Prostate gland (tissue), 2 donors: ENCODE measurements at places on chromosomes 3 and 15.

GRCh38 chr3:110588906-110589305 lies 482.7 kb upstream of the NECTIN3 start:
- no peak for DNase-seq

GRCh38 chr3:42387802-42388651 lies 22.4 kb downstream of the LYZL4 start:
- no peak for DNase-seq

DNA sequence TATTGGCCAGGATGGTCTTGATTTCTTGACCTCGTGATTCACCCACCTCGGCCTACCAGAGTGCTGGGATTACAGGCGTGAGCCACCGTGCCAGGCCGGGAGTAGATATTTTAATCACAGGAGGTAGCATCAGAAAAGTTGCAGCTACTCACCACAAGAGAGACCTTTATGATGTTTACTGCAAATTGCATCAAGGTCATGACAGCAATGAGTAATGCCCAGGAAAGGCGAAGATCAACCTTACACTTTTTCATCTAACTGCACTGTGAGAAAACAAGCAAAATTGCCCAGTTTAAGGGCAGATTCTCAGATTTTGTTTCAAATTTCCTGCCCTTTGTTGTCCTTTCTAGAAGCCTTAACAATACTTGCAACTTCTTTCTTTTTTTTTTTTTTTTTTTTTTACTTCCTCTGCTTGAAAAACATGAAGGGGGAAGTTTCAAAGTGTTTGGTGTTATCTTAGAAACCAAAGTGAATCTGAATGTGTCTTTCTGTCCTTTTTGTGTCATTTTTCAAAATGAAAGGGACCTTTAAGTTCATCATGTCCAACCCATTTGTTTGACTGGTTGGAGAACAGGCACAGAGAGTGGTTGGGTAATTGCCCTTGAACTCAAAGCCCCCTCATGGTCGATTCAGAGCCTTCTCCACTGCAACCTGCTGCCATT lies 25.0 kb downstream of the TGFBR2 start:
- no peak for DNase-seq

DNA sequence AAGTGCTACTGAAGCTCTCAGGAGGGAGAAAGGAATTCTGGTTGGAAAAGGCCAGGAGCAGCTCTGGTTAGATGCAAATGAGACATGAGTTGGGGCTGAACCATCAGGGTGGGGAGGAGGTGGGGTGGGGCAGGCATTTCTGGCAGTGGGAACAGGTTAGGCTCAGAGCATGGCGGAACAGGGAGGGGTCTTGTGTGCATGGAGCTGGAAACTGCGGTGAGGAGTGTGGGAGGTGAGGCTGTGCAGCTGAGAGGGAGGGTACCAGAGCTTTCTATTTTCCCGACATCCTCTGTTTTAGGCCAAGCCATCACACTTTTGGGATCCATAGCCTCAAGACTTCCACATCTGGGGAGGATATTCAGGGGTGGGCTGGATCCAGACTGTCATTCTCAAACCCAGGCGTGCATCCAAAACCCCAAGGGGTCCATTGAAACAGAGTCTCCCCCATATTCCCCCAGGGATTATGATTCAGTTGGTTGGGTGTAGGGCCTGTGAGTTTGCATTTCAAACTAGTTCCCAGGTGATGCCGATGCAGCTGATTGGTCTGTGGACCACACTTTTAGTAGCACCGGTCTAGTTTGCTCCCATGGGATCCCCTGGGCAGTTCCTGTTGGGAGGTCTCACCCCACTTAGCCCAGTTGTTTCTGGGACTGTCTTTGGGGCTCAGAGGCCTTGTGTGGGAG lies 100.9 kb upstream of the TLE3 start:
- no peak for DNase-seq

GRCh38 chr3:157859541-157859940 lies 246.7 kb downstream of the SHOX2 start:
- no peak for DNase-seq

DNA sequence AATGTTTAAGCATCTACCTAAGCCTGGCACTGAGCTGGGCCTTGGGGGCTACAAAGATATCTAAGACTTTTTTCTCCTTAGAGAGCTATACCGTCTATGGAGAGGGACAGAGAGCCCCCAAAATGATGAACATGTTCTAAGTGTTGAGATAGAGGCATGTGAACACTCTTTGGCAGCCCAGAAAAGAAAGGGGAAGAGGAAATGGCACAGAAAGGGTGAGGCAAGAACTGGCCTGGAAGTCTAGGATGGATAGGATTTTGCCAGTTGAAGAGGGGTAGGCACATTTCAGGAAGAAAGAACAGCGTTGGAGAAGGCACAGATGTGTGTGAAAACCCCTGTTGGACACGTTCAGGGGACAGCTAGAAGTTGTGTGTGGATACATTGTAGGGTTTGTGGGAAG lies 276.2 kb upstream of the LRRFIP2 start:
- DNase-seq, result no peak

DNA sequence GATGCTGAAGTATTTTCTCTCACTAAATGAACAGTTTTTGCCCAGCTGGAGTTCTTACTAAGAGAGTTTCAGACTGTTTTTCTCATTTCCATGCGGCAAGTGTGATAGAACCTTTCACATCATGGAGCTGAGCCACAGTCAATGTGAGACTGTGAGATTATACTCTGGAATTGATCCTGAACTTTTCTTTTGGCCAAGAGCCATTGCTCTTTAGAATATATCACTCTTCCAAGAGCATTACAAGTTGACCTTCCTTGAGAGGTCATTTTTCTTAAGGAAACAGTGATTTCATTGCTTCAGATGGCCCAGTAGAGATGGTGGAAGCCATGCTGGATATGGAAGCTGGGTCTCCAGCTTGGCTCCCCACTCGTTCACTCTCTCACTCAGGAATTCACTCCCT lies 212.9 kb upstream of the UMPS start:
- DNase-seq, result no peak

- DNase-seq, result no peak
Measured at GRCh38 chr15:41512940-41513505, 604 bp downstream of the LTK start.

GRCh38 chr3:95789111-95789510 lies 1025.3 kb upstream of the EPHA6 start:
- no peak for DNase-seq

- DNase-seq, result no peak
Measured at GRCh38 chr15:45165536-45165935, 22.2 kb downstream of the SHF start.

DNA sequence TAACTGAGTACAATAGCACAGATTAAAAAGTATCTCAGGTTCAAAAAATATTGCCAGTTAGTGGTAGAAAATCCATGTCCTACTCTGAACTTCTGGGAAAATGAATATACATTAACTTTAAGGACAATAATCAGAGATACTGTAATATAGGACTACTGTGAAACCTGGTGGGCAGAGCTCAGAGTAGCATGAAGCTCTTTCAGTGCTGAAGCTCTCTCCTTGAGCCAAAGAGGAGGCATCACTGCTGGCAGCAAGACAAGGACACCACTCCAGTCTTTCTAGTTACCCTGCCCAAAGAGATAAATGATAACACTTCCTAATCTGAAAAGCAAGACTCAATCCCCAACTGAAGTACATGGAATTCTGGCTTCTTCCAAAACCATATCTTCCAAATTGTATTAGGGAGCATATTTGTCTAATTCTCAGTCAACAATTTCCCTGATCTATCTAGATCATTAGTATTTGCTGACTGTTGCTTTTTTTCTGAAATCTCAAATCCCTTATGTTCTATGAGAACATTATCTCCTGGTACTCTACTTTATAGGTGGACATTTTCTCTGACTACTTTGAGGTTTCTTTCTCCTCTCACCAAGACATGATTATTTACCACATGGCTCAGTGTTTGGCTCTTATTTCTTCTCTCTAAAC lies 55.9 kb downstream of the CLDN1 start:
- no peak for DNase-seq

GRCh38 chr3:197426121-197426566 lies 127.7 kb upstream of the DLG1 start:
- no peak for DNase-seq

GRCh38 chr15:75676688-75677464 lies 29.2 kb downstream of the SNX33 start:
- no peak for DNase-seq

- DNase-seq, result no peak
Measured at GRCh38 chr3:190968616-190969015, 106.1 kb upstream of the GMNC start.
